ENCODE measurements at places on chromosomes 6 and 20.

DNA sequence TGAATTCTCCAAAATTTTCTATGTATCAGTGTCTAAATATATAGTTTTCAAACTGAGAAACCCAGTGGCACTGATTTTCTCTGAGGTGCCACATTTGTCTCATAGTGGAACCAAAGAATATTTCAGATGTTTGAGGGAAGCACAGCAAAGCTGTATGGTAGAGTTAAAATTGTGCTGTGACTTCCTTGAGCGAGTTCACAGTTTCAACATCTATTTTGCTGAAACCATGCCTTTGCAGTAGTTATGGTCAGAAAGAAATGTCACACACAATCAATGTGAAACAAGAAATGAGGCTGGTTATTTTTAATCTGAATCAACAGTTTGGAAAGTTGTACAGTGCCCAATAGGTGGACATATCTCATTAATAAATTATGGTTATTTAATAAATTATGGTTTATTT is 394.0 kb upstream of the SPTLC3 start:
- DNase-seq: no peak

GRCh38 chr20:2749951-2750490 is 50.4 kb downstream of the CPXM1 start:
- DNase-seq: no peak

- DNase-seq: no peak
These were observed 736.9 kb downstream of the QKI start for GRCh38 chr6:164151161-164152120.

DNA sequence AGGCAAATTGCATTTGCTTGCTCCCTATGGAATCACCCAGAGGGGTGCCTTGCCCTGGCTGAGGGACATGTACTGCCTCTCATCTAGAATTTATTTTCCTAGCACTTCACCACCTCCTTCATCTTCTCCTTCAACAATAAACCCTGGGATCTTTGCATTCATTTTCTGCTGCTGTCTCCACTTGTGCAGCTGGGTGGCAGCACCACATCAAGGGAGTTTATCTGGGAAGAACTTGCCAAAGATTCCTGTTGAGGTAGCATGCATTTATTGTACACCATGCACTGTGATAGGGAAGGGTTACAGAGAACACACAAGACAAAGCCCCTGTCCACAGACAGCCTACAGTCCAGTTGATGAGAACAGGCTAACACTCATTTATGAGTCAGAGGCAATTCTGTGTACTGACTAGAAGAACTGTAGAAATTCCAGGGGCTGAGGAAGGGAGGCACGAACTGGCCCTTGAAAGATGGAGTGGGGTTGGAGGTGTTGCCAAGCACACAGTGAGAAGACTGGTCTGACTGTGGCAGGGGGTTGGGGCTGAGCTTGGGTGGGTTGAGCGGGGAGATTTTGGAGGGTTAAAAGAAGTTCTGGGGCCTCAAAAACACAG is 17.5 kb downstream of the C20orf173 start:
- no peak for DNase-seq

- DNase-seq: no peak
These were observed 40.7 kb downstream of the MAP3K5 start for GRCh38 chr6:136751522-136751956.

DNA sequence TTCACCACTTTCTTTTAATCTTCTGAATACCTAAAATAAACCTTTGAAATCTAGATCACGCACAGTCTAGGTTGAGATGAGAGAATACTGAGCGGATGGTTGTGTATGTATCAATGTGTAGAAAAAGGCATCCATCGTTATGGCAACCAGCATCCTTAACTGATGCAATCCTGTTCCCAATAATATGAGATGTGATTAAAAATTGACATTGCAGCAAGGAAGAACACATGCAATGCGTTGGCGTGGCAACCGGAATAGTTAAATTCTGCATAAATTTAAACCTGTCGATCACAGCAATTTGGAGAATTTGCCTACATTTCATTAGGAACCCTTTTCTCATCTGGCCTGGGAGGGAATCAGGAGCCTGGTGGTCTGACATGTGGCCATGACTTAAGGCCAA is 1.3 kb upstream of the L3MBTL1 start:
- no peak for DNase-seq

GRCh38 chr20:45969712-45970634 is 2.0 kb downstream of the ZNF335 start:
- no peak for DNase-seq

DNA sequence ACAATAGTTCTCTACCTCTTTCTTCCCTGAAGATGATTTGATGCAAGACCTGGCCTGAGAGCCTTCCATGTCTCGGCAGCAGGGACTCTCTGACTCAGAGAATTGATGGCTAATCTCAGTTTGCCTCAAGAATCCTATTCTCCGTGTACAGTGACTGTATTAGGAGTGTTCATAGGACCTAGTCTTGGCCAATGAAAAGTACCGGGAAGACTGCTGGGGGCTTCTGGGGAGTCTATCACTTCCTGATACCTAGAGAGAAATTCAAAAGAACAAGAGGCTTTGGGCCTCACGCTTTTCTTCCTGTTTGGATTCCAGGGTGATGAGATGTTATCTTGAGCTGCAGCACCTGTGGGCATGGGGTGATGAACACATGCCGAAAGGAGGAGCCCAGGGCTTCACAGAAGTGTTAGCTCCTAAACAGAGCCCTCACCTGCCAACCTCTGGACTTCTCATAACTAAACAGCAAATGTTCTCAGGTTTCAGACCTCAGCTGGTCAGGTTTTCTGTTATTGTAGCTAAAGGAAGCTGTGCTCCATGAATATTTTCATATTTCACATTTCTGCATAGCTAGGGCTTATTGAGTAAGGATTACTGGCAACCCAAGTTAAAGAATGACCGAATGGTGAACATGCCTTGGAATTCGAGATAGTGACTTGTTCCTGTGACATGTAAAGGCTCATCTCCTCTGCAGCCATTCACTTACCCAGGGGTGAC is 323.1 kb upstream of the AGPAT4 start:
- DNase-seq: no peak

DNA sequence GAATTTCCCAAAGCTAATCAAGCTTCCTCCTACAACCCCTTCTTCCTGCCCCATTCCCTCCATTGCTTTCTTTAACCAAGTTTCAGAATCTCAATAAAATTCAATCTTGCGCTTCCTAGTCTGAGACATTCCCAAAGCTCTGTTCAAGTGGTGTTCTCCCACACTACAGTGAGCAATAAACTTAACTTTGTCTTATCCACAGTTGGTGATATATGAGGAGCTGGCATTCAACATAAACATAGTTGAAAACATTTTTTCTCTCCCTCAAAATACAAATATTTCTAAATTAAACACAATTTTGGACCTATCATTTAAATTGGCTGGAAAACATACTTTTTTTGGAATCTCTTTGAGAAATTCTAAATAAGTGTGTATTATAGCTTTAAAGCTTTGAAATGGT is 129.7 kb upstream of the HMGCLL1 start:
- DNase-seq: no peak

DNA sequence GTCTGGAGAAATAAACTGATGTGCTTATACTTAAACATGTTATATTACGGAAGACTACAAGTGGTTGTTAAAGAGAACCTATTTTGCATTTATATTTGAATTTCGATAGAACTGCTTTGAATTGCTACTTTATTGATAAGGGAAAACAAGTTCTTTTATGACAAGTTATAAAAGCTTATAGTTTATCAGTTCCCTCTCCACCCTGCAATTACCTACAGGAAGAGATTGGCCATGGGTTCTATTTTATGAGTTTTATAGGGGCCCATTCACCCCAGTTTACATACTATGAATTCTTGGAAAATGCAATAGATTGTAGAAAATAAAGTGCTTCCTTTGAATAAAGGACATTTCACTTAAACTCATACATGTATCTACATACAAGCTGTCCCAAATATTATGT is 144.4 kb downstream of the AHI1 start:
- DNase-seq: no peak

DNA sequence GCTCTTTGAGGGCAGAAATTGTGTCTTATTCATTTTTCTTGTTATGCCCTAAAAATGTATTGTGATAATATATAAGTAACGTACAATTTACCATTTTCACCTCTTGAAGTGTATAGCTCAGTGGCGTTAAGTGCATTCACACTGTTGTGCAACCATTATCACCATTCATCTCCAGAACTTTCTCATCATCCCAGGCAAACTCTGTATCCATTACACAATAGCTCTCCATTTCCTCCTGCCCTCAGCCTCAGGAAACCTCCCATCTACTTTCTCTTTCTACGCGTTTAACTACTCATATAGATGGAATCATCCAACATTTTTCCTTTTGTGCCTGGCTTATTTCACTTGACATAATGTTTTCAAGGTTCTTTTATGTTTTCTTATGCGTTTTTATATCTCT is 184.6 kb downstream of the ESR1 start:
- DNase-seq: no peak

- DNase-seq: no peak
These were observed 15.9 kb downstream of the GPR31 start for GRCh38 chr6:167141667-167142432.

DNA sequence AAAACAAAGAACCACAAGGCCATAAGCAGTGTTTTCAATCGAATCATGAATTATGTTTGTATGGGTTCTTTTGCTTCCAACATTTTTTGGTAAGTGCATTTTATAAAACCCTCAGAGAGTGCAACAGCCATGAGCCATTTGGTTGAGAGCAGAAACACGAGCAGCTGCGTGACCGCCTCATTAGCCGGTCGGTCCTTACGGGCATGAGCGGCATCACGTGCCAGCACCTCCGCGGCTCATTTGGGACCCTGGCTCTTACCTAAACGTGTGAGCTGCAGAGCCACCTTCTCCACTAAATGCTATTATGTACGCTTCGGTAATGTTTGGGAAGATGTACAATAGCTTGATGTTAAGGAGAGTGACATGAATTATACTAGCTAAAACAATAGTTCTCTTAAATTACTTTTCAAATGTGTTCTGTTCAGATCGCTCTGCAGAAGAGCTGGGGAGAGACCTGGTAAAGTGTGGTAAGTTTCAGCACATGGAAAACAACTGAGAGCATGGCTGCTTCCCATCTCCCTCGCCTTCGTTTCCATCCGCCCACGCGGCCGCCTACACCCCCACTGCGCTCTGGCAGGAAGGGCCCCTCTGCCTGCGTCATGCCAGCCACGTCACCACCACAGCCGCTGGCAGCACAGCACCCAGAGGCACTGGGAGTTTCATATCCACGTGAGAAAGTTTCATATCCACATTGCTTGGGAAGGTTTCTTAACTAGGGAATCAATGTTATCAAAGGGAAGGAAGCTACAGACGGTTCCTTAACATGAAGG is 23.7 kb upstream of the PDE10A start:
- no peak for DNase-seq

- DNase-seq: no peak
These were observed 35.9 kb downstream of the LAMA2 start for GRCh38 chr6:128918886-128919285.

- no peak for DNase-seq
These were observed 522.0 kb upstream of the GJE1 start for GRCh38 chr6:141610741-141611140.

DNA sequence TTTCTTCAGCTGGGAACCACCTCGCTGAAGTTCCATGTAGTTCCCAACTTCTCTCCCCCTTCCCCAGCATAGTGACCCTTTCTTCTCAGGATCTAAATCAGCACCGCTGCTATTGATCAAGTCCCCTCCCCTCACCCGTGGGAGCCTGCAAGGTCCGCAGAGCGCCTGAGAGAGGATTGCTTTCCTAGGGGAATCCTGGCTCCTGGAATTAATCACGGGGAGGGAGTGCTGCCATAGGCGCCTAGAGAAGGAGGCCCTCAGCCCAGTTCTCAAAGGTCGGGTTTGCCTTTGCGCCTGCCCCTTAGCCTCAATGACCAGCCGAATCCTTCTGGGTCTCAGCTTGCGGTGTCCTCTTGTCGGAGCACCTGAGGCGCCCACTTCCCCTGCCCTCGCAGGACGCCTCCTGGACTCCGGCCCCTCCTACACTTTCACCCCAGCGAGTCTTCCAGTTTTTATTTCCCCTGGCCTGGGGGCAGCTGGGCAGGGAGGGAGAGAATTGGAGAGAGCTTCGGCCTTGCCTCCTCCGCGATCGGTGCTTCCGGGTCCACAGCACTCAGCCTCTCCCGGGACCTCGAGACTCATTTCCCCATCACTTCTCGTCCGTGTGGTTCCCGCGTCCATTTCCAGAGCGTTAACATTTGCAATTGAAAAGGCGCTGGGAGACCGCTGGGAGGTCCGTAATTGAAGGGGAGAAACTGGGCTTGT is 3.1 kb upstream of the NKX2-2 start:
- DNase-seq: no peak

GRCh38 chr6:75353644-75354043 is 69.1 kb upstream of the TMEM30A start:
- no peak for DNase-seq

- no peak for DNase-seq
These were observed 48.7 kb downstream of the DNAAF9 start for GRCh38 chr20:3358676-3359340.

DNA sequence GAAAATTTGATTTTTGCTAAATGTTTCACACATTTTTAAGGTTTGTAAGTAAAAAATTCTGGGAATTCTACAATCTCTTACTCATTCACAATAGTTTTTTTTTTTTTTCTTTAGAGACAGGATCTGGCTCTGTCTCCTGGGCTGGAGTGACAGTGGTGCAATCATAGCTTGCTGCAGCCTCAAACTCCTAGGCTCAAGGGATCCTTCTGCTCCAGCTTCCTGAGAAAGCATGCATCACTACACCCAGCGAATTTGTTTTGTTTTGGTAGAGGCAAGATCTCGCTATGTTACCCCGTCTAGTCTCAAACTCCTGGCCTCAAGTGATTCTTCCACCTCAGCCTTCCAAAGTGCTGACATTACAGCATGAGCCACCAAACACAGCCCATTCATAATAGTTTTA is 232.8 kb downstream of the GJA1 start:
- DNase-seq: no peak

GRCh38 chr6:69771158-69771906 is 25.5 kb downstream of the LMBRD1 start:
- no peak for DNase-seq

GRCh38 chr20:9214685-9215084 is 145.8 kb downstream of the PLCB4 start:
- DNase-seq: no peak

DNA sequence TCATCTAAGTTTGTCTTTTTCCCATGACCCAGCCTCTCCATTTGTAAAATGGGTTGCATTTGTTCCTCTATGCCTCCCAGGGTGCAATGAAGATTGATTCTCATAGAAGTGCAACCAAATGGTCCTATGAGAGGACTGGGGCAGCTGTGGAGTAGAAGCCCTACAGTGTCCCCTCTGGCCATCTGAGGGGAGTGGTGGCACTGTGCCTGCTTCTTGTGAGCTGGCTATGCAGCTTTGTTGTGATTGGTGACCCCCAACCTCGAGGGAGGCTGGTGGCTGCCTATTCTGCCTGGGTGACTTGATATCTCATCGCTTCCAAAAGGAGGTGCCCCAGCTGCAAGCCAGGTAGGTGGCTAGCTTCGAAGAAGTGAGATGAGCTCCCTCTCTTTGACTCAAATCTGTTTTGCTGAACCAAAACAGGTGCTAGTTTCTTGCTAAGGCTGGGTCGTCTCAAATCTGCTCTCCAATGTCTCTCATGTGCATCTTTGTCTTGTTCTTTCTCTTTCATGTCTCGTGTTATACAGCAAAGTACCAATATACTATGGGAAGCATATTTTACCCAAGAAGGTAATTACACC is 33.9 kb downstream of the TXLNB start:
- DNase-seq: no peak

GRCh38 chr6:130148181-130148580 is 74.6 kb downstream of the SAMD3 start:
- DNase-seq: no peak

- DNase-seq: no peak
These were observed 2.7 kb upstream of the MEI4 start for GRCh38 chr6:77650098-77650663.
